SK-N-SH treated with all-trans-retinoic acid at 6 μM for 48 hours (cell line): ENCODE measurements at places on chromosomes 2 and 18.

- no peak for ATAC-seq
These were observed 120.0 kb downstream of the DOCK10 start for GRCh38 chr2:224922142-224922727.

DNA sequence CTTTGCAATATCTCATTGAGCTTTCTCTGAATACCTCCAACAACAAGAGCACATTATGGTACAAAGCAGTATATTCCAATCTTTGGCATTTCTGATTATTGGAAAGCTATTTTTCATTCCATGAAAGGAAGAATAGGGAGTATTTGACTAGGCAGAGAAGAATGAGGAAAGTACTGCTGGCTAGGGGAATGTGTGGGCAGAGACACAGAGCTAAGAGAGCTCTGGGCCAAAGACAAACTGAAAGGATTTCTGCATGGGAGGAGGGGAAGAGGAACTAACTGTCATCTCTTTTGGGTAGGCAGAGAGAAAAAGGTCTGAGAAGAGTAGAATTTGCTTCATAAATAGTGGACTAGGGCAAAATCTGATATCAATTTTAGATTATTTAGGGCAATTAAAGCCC lies 150.8 kb downstream of the CCDC85A start:
- peak; percentile 74 for ATAC-seq

- ATAC-seq = no peak
These were observed 77.4 kb upstream of the LDLRAD4 start for GRCh38 chr18:13141209-13141608.

- ATAC-seq = no peak
These were observed 215.7 kb downstream of the TMEM182 start for GRCh38 chr2:102977426-102978090.

DNA sequence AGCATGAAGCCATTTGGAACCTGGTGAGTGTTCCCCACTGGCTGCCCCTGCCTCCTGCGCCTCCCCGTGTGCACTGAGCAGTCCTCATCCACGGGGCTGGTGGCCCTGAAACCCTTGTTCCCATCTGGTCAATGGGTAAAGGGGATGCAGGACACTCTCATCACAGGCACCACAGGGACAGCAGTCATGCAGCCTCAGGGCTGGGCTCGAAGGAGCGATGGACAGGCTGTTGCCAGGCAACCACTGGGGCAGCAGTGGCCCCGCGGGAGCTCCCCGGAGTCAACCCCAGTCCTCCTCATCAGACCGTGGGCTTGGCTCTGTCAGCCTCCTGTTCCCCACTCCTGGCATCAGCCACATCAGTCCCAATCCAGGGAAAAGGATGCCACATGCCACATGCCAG lies 509.5 kb downstream of the EIPR1 start:
- ATAC-seq = no peak

DNA sequence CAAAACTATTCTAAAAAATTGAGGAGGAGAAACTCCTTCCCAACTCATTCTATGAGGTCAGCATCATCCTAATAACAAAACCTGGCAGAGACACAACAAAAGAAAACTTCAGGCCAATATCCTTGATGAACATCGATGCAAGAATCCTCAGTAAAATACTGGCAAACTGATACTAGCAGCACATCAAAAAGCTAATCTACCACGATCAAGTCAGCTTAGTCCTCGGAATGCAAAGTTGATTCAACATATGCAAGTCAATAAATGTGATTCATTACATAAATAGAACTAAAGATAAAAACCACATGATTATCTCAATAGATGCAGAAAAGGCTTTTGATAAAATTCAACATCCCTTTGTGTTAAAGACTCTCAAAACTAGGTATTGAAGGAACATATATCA lies 63.1 kb downstream of the EHBP1 start:
- ATAC-seq = no peak

GRCh38 chr2:234512884-234513669 lies 16.2 kb upstream of the ARL4C start:
- peak; percentile 87 for ATAC-seq

- ATAC-seq = no peak
These were observed 18.0 kb upstream of the NR4A2 start for GRCh38 chr2:156350374-156351142.

DNA sequence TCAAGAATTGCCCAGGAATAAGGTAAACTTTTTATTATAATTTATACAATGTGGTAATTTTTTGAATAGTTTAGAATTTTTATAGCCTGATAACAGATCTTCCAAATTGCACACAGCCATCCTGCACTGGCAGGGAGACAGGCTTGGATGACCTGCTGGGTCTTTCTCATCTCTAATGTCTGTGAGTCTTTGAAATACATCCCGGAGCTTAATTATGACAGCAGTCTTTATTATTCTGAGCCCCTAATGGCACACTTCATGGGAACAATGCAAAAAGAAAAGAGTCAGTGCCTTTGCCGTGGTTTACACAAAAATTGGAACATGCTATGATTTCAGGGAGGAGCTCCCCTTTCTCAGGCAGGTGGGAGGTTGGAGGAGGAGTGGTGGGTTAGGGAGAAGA lies 71.0 kb downstream of the TMEM182 start:
- ATAC-seq = no peak

DNA sequence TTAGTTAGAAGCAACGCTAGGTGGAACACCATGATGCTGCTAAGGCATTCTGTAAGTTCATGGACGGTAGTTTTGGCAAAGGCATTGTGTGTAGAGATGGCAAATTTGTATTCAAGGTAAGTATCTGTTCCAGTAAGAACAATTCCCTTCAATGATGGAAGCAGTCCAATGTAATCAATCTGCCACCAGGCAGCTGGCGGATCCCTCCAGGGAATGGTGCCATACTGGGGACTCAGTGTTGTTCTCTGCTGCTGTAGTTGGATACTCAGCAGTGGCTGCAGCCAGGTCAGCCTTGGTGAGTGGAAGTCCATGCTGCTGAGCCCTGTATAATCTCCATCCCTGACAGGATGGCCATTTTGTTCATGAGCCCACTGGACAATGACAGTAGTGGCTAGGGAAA lies 62.8 kb downstream of the ARL6IP6 start:
- no peak for ATAC-seq

DNA sequence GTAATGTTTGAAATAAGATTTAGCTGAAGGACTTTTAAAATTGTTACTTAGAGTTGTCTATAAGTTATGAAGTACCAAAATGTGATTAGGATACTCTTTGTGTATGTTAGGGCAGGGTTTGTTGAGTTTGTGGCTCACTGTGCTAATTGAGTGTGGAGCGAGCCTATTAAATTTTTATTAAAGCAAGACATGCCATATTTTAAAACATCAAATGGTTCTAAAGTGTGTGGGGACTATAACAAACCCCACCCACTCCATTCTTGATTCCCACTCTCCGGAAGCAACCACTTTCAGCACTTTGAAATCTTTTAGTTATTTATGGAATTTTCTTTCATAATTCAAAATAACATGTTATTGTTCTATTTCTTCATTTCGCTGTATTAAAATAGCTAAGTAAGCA lies 1.8 kb downstream of the HNMT start:
- ATAC-seq = no peak

DNA sequence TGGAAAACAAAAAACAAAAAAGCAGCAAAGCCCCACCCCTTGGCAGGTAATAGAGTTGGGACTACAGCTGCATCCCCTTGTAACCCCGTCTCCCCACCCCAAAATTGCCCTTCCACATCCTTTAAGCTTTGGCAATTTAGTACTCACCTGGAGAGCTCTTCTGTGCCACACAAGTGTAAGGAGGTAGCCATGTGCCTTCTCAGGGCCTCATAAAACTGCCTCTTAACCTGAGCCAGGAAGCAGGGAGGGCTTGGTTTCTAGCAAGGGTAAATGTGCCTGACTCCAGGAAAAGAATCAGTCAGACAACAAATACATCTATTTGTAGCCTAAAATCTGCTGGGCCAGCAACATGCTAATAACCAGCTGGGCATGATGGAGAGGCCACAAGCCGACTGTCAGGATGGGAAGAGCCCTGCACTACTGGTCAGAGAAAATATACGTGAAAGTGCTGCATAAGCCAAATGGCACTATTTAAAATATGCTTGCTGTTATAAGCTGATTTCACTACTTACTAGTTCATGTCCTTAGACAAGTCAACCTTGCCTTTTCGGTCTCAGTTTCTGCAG lies 46.3 kb downstream of the NOP58 start:
- no peak; the same call in 2 of the 3 replicates for ATAC-seq

DNA sequence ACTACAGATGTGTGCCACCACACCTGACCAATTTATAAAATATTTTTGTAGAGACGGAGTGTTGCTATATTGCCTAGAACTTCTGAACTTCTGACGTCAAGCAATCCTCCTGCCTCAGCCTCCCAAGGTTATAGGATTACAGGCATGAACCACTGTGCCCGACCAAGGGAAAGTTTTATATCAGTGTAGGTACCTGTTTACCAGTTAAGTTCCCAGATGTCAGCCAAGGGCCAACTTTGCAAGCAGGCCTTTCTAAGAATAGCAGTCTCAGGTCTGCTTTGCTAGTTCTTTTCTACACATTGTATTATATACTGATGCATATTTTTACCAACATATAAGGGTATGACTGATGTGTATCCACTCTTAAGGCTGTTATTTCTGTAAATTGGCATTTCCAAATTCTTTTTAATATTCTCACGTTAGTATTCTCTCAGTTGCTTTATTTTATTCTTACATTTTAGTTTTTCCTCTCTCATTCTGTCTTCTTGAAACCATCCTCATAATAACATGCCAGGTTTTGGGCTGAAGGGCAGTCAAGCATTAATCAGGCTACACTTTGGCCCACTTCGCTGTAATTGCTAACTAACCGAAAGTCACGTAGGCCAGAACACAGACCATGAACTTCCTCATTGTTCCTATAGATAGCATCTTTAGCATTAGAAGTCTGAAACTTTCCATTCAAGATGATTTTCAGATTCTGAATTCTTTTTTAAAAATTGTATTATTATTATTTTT lies 25.0 kb upstream of the CXXC1 start:
- ATAC-seq = no peak

DNA sequence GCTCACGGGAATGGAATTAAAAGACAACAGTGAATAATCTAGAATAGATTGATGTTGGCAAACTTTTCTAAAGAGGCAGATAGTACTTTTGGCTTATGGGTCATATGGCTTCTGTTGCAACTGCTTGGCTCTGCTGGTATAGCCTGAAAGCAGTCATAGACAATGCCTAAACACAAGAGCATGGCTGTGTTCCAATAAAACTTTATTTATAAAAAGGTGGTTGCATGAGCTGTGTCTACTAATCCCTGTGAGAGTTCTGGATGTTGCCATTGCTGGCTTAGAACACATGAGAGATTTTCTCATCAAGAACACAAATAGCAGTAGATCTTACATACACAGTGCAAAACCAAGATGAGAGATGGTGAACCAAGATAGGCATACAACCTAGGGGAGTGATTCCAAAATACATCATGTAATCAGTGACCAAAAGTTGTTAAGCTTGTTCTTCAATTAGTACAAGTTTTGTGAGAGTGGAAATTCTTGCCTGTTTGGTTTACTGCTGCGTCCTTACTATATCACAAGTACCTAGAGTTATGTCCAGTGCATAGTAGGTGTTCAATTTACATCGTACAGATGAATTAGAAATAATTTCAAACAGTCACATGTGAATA lies 380.0 kb downstream of the METTL4 start:
- ATAC-seq = no peak

GRCh38 chr18:11654736-11655605 lies 34.1 kb upstream of the GNAL start:
- peak; percentile 88 for ATAC-seq

DNA sequence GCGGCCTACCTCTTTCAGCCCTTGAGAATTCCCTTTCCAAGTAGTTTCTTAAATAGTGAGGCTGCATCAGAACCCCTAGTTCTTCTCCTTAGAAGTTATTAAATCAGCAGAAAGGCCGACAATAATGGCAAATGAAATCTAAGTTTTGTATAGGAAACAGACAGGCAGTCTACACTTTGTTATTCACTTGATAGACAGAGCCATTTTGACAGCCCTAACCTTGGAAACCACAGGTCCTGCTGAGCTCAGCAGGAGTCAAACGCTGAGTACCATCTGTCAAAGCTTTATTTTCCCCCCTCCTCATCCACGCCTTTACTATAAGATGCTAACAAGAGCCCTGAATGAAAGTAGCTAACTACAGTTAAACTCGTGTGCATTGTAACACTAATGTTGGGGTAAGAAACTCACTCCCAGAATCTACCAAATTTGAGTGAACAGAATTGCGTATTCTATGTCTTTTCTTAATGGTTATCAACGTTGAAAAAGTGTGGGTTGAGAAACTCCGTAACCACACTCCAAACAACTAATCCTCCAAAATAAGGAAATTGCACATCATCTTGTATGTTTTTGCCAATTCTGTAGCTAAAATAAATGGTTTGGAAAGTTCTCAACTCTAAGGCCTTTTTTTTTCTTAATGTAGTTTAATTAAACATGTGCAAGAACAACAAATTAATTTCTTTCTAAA lies 90.6 kb upstream of the EFEMP1 start:
- no peak for ATAC-seq

GRCh38 chr2:60335533-60336237 lies 217.8 kb downstream of the BCL11A start:
- ATAC-seq = no peak

GRCh38 chr2:223044092-223044836 lies 7.7 kb upstream of the KCNE4 start:
- no peak for ATAC-seq

GRCh38 chr2:157466764-157467163 lies 22.9 kb upstream of the CYTIP start:
- no peak for ATAC-seq

DNA sequence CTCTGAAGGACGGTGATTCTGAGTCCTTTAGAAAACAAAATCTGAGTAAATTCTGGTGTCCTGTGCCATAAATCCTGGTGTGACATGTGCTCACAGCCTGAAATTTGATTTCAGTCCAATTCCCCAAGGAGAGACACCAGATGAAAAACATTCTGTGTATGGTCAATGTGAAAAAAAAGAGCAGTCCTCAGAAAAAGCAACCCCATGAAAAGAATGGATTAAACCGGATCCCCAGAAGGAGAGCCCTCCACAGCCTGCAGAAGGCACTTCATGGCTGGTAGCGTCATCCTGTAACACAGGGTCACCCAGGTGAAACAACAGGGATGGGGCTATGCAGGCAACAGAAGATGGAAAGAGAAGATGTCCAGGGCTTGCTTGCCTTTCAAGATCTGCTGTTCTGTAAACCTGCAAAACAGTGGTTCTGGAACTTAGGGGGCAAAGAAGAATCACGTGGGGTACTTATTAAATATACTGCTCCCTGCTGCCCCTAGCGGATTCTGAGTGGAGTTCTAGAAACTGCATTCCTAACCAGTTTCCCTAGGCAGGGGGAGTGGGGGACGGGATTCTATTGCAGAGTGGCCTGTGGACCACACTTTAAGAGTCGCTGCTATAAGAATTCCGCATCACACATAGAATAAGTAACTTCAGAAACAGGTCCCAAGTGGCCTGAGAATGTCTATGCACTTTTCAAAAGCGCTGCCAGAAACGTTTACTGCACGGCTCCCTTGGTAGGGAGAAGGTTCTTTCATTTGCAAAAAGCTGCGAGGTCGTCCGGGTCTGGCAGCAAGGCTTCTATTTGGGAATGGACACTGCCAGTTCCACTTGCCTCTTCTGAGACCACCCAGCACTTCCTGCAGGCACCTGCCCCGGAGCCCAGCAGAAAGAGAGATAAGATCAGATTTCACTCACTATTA lies 118.9 kb upstream of the ARL5A start:
- ATAC-seq = peak; percentile 94
